ENCODE measurements at places on chromosomes 16 and 17.

DNA sequence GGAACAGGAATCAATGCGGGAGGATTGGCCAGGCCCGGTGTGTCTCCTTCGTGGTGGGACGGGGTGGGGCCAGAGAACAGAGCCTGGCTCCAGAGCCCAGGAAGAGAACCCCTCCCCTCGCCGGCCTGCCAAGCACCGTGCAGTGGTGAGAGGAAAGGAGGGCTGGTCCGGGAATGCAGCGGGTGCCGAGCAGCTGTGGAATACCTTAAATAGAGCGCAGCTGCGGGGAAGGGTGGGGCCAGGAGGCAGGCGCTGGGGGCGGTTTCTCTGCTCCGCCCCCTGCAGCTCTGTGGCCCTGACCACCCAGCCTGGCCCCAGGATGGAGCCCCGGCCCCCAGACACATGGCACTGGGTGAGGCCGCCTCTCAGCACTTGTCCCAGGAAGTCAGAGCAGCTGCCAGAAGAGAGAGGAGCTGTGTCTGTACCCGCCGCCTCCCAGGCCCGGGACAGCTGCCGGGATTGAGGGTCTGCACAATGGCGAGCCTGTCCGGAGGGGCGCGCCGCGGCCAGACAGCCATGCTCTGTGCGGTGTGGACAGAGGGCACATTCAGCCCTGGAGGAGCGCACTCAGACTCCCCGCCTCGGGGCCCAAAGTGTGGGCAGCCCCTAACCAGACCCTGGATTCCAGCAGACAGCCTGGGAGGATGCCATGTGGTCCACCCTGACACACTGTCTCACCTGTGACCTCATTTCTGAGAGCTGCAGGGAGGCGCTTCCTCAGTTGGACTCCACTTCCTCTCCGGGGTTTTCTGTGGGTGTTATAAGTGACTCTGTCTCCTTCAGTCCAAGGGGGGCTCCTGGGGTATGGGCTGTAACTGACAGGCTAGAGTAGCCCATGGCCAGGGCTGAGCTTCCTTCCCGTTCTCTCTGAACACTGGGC is 268.8 kb downstream of the SEC14L1 start:
- DNase-seq: peak; percentile 72

- no peak for DNase-seq
Measured at GRCh38 chr16:49622084-49622390, 233.9 kb downstream of the ZNF423 start.

DNA sequence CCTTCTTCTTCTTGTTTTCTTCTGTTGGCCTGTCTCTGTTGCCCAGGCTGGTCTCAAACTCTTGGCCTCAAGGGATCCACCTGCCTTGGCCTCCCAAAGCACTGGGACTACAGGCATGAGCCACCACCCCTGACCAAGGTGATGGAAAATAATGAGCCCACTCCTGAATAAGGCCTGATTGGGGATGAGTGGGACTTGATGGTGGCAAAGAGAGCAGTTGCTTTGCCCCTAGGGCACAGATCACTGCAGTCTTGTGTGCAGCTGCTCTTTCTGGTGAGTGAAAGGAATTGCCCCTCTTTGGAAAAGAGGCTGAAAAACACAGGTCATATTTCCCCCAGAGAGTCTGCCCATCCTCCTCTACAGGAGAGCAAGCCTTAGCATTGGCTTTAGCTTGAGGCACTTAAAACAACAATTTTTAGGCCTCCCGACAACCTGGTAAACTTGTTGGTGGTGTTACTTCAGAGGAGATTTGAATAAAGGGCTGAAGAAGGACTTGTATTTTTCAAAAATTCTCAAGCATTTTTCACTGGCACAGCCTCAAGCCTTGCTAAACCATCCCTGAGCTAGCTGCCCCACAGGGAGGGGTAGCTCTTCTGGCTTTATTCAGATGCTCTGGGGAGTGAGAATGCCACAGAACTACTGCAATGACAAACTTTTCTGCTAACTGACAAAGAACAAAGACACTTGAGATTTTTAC is 6.1 kb upstream of the PDP2 start:
- peak; percentile 55 for DNase-seq

DNA sequence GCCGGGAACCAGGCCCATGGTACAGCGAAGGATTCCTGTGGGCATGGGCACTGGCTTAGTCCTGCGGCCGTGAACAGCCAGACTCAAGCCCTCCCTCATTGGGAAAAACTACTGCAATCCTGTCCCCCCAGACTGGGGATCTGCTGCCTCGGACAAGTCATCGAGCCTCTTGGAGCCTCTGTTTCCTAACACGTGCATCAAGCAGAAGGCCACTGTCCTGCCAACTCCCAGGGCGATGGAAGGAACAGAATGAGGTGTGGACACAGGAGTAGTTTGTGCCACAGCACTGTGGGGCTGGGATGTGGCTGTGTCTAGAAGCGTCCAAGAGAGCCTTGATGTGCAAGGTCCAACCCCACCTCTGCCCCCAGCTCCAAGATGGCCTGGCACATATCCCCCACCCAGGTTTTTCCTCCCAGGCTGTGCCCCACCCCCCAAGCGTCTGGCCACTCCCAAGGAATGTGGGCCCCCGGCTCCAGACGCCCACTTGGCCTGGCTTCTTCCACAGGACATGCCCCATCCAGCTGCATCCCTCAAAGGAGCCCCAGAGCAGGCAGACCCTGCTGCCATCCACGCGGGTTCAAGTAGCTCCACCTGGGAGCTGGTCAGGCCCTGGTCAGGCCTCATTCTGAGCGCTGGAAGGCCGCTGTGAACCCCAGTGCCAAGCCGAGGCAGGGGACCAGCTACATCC is 3.4 kb downstream of the CAMKK1 start:
- DNase-seq: no peak

- DNase-seq: peak; percentile 56
Measured at GRCh38 chr17:13114601-13115031, 96.8 kb upstream of the ELAC2 start.

DNA sequence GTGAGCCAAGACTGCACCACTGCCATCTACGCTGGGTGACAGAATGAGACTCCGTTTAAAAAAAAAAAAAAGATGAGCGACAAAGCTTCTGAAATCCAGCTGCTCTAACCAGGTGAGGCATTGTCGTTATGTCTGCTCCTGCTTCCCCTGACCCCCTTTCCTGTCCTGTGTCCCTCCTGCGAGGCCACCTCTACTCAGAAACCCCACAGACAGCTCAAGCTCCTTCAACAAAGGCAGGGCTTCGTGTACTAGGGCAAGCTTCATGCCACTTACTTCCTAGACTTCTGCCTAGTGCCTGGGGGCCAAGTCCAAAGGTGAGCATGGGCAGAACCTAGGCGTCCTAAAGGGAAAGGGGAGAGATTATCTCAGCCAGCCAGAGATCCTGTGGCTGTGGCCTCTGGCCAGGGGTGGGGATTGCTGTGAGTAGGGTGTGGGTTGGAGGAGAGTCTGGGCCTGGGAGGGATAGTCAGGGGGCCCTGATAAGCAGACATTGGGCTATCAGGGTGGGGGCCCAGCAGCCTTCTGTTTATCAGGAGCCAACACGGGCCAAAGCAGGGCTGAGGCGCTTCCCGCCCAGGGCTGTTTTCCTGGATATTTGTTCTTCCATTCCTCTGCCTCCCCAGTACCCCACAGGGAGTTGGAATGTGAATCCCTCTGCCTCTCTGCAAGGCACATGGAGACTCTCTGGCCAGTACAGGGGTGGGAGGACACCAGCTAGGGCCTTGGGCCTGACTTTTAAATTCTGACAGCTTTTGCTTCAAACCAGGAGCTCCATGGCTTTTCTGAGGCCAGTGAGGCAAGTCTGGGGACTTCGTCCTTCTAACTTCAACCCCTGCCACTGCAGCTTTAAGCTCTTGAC is 10.4 kb downstream of the ERAL1 start:
- no peak for DNase-seq

DNA sequence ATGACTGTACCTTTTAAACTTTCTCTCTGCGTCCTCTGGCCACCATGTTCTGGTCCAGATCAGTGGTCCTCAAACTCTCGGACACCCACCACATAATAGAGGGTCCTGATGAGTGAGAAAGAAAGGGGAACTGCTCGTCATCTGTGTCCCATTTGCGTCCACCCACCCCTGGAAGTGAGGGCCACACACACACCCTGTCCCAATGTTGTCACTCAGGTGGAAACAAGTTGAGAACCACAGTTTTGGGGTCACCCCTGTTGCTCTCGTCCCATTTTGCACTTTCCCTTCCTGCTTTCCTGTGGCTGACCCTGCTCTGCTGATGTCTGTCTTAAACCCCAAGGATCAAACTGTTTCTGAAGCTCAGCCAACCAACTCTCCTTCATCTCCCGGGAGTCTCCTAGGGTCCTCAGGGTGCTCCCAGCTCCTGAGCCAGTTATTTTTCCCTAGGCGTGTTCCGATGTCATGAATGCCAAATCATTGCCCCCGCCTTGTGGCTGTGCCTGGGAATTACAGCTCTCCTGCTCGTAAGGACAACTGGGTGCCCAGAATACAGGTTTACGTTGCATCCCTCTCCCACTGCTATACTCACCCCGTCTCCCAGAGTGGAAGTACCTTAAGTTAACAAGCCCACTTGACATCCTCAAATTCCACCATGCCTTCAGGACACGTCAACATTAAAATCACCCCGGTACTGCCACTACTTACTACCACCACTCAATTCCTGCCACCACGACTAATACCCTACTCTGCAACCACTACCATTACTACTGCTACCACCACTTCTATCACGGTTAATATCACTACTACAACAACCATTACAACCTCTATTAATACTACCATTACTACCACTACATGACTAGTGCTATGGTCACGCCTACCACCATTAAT is 26.0 kb upstream of the HNF1B start:
- DNase-seq: peak; percentile 65

DNA sequence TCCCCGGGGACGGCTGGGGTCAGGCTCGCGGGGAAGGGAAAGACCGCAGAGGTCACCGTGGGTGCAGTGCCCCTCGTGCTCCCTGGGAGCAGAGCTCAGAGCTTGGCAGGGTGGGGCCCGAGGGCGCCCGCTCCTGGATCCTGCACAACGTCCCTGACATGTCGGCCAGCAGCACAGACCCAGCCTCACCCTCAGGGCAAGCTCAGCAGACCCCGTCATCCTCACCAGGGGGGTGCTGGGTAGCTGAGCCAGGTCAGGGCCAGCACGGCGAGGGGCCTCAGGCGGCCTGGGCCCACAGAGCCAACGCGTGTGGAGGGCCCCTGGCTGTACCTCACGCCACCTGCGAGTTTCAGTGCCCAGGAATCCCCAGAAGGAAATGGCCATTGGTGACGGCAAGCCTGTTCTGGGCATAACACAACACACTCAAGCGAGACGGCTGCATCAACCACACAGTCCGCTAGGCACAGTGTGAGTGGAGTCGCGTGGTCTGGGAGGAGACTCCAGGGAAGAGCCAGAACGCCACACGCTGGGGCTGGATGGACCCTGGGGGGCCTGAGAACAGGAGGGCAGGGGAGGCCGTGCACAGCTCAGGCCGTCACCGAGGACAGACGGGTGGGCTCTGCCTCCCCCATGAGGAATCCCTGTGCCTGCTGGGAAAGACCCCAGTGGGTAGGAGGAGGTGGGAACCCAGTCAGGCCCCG is 60.3 kb downstream of the ZNF778 start:
- DNase-seq: no peak

DNA sequence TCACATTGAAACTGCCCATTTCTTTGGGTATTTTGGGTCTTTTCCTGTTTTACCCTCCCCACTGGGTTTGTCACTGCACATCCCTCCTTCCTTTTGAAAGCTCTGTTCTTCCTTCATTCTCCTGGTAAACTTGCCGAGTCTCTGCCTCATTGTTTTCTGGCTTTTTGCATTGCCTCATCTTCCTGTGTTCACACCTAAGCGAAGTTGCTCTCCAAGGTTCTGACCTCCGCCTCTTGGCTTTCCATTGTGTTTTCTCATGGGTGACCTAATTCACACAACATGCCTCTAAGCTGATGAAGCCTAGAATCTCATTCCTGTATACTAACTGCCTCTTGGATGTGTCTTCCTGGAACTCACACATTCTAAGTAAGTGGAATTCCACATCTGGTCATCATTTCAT is 1096.1 kb upstream of the EEF2KMT start:
- DNase-seq: no peak

GRCh38 chr17:55038291-55038690 is 69.7 kb downstream of the STXBP4 start:
- no peak for DNase-seq

- no peak for DNase-seq
Measured at GRCh38 chr17:77531641-77532040, 390.9 kb downstream of the SEC14L1 start.

- DNase-seq: no peak
Measured at GRCh38 chr17:59361386-59361785, 29.9 kb downstream of the YPEL2 start.

DNA sequence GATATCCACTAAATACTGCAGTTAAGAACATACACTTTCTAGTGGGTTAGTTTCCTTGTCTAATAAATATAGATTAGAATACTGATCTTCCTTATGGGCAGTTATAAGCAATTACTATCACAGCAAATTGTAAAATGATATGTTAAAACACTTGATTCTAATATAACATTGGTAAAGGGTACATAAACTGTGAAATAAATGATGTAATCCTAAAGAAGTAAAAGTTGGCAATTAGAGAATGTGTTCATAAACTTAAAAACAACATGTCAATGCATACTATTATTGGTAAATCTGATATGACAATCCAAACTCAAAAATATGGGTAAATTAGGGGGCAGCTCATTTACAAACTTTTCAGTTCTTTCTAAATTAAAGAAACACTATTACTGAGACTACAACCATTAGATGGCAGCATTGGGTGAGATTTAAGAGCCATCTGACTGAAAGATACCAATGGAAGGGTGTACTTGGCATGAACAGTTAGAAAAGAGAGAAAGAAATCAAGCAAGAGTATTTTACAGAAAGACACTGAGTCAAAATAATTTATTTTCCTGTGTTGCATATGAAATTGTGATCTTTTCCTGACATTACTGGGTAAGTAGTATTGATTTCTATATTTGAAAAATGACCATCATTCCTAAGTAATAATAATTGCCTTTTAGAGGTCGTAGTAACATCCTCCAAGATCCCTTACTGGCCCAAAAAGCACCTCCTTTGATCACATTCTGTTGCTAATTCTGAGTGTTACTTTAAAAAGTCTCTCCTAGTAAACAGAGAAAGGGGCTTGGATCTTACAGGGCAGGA is 119.6 kb downstream of the SPAG9 start:
- no peak for DNase-seq
